ENCODE measurements at places on chromosomes 5 and 9.

- DNase-seq = no peak
Observed at GRCh38 chr9:129864991-129865647, 29.9 kb downstream of the USP20 start.

GRCh38 chr9:12764150-12764549 is 10.7 kb upstream of the LURAP1L start:
- DNase-seq = no peak

DNA sequence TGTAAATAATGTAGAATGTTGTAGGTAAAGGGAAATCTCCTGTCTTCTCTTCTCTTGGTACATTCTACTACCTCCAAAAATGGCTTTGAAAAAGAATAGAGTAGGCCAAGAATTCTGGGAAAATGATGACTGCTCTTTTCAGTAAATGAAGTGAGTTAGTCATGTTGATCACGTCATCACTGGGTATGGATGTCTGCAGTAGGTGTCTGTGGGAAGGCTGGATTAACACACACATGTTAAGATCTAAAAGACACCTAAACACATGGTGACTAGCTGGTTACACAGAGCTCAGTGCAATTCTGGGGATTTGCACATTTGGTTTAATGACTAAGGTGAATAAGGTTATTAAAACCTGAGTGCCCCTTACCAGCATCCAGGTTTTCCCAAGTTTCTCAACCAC is 161.5 kb downstream of the CEP120 start:
- no peak for DNase-seq

DNA sequence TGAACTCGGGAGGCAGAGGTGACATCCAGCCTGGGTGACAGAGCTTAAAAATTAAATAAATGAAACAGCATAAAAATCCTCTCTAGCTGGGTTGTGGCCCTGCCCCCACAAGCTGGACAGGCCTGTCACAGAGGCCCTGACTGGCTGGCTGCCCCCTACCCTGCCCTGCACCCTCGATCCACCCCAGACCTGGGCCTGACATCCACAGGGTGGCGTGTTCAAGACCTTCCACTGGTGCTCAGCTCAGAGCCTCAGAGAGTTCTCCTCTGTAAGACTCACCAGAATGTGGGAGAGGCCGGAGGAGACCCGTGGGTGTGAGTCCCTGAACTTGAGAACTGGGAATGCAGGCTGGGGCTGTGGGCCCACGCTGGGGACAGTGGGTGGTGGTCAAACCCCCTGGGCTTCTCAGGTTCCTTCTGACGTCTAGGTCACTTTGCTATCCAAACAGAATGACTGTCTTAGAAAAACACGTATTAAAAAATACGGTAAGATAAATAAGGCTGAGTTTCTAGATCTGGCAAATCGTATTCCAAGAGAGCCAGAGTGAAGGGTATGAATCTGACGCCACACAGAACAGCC is 9.7 kb upstream of the WDR38 start:
- DNase-seq = no peak

DNA sequence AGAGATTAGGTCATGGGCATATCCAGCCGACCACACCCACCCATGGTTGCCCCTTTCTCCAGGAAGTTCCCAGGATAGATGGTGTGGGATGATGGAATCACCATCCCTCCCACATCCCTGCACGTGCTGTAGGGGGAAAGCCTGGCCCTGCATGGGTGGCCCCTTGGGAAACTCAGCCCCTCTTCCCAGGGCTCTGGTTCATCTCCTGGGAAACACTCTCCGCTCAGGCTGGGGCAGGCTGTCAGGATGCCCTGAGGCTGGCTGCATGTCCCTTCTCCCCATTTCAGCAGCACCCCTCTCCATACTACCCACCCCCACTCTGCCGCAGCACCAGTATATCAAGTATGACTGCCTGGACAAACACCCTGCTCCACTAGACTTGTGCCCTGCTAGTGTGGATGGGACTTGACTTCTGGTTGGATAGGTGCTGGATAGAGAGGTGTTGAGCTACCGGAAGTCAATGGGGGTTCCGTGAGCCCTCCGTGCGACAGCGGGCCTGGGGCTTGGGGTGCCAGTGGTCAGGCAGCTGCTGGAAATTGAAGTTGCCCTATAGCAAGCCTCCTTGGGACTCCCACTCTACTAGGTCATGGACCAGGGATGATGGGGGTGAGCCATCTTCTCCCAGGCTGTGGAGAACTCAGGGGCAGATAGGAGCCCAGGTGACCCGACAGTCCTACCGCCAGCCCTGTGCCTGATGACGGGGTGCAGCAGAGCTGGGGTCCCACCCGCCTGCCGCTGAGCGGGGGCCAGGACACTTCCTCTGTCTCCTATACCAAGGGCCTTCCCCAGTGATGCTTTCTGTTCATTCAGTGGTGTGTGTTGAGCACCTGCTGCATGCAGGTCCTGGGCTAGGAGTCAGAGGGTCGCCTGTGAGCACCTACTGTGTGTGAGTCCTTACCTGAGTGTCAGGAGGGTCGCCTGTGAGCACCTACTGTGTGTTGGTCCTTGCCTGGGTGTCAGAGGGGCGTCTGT is 69.4 kb upstream of the COL5A1 start:
- DNase-seq = no peak

- DNase-seq = peak; percentile 40
Observed at GRCh38 chr9:126326228-126327005, at the start of gene MVB12B. Gene MVB12B, plus strand, starts transcription at chr9:126326829. Its CDS starts 101 bp downstream, at chr9:126326930.

DNA sequence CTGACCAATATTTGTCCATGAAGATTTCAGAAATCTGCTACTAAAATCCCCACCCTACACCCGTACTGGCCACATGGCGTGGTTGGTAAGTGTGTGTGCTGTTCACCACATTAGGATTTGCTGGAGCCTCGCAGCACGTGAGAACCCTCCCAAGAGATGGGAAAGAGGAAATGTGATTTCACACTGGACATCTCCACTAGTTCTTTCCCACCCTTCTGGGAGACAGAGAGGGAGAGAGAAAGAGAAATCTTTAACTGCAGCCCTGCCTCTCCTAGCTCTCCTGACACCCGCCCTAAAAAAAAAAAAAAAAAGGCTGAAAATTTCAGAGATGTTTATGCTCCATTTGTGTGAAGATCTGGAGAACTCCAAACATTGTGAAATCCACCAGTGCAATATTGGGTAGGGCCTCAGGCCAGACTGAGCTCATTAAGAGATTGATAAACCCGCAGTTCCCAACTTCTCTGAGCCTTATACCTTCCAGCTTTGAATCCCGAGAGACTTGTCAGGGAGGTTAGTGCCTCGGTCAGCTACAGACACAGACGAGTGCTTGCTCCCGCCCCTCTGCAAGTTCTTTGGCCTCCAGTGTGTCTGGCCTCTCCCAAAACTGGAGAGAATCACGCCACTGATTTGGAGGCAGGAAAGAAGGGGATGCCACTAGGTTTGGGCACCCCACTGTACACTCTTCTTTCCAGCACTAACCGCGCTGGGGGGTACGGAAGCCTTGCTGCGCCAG is 1.9 kb downstream of the SPRY4 start:
- no peak for DNase-seq

DNA sequence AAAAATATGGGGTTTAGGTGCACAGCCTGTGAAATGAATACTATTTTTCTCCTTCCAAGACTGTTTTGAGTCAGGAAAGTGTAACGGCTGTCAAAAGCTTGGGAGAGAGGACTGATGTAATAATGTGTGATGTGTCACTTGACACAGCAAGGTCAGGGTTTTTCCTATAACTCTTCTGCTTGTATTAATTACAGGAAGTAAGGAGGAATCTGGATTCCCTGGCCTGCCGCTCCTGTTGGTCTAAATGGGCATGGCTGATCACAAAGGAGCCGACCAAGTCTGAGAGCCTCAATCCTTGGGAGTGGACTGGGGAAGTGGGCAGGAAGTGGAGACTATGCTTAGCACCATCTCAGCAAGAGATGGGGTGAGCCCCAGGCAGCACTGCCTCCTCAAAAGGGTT is 16.7 kb upstream of the SLC28A3 start:
- no peak for DNase-seq

GRCh38 chr5:74631081-74631953 is 9.2 kb downstream of the ENC1 start:
- no peak for DNase-seq

DNA sequence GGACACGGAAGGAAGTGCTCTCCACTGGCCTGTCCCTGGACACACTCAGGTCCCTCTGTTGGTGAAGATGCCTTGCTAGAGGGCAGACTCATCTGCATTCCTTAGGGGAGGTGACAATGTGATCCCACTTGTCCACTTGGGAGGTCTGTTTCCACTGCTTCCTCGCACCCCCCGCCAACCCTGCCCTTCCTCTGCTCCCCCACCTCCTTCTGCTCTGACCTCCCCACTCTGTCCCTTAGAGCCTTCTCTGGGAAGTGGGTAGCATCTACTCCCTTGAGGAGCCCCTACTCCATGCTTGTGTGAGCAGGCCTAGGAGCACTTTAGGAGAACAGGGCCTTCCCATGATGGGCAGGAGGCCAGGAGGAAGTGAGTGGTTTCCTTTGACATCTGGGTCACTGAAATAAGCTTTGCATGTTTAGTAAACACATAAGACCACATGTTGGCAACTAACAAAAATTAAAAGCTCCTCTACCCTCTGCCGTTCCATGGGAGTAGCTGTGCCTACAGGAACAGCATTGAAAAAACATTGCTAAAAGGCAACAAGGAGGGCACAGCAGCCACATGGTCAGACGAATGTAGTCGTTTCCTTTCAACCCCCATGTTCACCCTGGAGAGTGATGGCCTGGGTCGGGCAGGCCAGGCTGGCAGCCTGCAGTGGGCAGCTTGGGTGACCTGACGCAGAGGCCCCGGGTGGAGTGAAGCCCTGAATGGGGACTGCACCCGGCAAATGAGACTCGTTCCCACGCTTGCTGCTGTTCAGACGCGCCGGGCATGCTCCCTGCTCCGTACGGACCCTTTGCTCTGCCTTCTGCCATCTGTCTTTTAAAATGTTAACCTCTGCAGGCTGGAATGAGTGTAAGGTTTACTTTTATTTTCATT is 634.0 kb downstream of the IRX1 start:
- no peak for DNase-seq

DNA sequence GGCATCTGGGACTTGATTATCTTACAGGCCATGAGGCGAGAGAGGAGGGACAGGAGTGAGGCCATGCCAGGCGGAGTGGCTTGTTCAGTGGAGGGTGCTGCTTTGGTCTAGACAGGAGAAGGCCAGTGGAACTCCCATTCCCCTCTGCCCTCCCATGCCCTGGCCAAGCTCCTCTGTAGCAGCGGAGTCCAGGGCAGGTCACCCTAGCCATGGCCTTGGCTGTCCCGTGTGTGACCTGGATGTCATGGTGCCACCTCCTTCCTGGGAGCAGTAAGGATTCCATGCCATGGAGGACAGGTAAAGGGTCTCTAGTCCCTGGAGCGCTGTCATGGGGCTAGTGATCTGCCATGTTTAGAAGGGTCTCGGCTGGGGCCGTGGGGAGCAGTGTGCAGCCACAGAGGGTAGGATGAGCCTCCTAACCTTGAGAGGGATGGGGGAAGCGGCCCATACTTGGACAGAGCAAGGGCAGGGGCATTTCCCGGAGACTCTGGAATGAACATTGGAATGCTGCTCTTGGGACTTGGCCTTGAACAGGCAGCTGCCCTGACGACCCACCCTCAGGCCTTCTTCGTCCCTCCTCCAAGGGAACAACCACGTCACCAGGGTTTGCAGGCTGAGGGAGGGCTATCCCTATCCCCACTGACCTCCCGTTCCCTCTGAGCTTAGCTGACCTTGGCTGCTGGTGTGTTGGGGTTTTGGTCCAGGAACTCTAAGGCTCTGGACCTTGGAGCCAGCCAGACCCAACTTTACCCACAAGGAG is 100.4 kb downstream of the DAB2IP start:
- DNase-seq = no peak

DNA sequence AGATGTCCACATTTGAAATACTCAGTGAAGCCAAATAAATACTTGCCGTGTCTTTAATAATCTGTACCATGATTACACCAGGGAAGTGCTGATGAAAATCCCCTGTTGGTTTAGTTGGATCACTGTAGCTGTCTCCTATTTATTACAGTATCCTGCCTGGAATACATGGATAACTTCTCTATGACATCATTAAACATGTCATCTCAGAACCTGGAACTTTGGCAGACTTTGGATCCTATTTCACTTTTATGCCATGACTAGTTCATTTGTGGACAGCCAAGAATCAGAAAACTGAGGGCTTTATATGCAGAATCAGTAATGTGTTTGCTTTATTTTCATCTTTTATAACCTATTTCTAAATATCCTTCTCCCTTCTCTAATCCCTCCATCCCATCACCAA is at the start of gene TXNDC8:
TSS of gene TXNDC8 (minus strand) at position 137 of the 400 bp plus-strand sequence.
- no peak for DNase-seq

- DNase-seq = peak; percentile 90
Observed at GRCh38 chr9:89602978-89603766, 1.6 kb upstream of the GADD45G start.

DNA sequence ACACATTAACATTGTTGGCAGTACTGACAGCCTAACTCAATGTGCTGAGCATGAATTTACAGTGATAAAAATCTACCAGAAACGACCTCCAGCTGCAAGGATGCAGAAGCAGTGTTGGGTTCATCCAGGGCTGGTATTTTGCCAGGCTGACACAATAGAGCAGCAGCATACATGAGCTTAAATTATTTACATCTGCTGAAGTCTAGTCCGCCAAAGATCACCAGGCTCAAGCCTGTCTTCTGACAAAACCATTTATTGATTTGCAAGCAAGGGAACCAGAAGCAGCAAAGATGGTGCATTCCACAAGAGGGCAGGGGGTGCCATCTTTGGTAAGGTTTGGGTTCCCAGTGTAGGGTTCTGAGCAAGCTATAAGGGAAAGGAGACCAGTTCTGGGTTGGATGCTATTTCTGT is 8.7 kb upstream of the C5orf34 start:
- no peak for DNase-seq

- DNase-seq = no peak
Observed at GRCh38 chr9:128495804-128496417, 8.6 kb upstream of the GLE1 start.

DNA sequence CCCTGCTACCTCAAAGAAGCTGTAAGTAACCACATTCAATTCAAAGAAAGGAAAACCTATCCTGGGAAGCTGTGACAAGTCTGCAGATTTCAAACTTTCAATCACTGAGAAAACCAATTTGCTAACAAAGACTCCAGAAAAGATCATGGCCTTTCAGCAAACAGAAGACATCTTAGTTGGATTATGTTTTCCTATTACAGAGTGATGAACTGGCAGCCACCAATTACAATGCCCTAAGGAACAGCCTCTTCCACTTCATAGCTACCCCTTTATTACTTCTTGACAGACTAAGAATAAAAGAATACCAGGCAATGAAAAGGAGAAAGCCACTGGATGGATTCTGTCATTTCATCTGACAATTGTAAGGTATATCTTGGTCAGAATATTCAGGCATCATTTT is 128.2 kb upstream of the RASEF start:
- no peak for DNase-seq
